Aorta (tissue), 5 donors: ENCODE measurements at places on chromosomes 6 and 20. TPM values are rescaled to one million over a fixed set of nuclear protein-coding genes. Genes with fewer than 3 reads are reported as not detected.

DNA sequence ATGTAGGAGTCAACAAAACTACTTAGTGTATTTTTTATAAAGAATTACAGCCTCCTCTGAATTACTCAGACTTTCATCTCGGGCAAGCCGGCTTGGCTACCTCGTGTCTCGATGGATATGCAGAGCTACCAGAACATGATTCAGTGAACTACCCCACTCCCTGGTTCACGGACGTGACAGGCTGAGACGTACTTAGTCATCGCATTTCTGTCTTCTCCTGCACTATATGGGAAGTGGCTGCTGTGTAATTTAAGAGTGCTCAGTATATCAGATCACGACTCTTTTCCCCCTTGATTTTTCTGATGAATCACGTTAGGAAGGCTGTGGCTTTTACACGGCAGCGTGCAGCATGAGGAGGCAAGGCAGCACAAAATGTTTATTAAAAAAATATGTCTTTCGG lies 302.7 kb upstream of the ZFP64 start:
- no peaks in the 10 kb centered on the region for H3K27me3 ChIP-seq
- DNase-seq: peak; percentile 46
- no peak overlapping the region for H3K27ac ChIP-seq
- H3K4me1 ChIP-seq: no peaks in the 10 kb centered on the region

- no peak for DNase-seq
- H3K36me3 ChIP-seq: peaks cover 6% of the 10 kb centered on the region
- H3K27ac ChIP-seq: no peak overlapping the region
- no peak overlapping the region for H3K4me3 ChIP-seq
Measured at GRCh38 chr20:57352305-57352704, 1.2 kb downstream of the RAE1 start.

GRCh38 chr6:112259337-112259675 lies 4.9 kb upstream of the LAMA4 start:
- H3K4me1 ChIP-seq: no peaks in the 10 kb centered on the region
- H3K27ac ChIP-seq: no peak overlapping the region
- H3K36me3 ChIP-seq: no peaks in the 10 kb centered on the region
- DNase-seq: no peak
- no peaks in the 10 kb centered on the region for H3K27me3 ChIP-seq

DNA sequence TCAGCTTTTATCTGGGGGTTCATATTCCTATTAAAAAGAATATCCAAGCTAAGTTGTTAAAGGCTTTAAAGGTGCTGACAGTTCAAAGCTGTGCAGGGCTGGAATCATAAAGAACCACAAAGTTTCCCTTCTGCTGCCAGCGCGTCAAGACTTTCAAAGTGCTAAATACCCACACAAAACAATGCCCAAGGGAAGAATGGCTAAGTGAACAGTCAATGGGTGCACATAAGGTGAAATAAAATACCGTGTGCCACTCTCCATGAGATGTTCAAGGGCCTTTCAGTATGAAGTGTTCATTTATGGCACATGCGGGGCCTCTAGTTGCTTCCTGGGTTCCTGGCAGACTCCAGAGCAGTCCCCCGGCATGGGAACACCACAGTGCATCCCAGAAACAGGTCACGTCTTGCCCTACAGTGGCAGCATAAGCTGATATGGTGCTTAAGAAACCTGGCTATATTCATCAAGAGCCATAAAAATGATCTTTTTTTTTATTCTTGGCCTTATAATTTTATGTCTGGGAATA lies 14.1 kb downstream of the TXNDC5 start:
- no peak overlapping the region for H3K4me3 ChIP-seq
- H3K36me3 ChIP-seq: peaks cover 10% of the 10 kb centered on the region
- peak; percentile 21 for DNase-seq
- H3K27ac ChIP-seq: no peak overlapping the region
- no peaks in the 10 kb centered on the region for H3K27me3 ChIP-seq
- no peaks in the 10 kb centered on the region for H3K4me1 ChIP-seq

The PROKR2 gene
- total RNA-seq: not detected

The SLC13A3 gene
- 3.7 TPM for total RNA-seq

- H3K27me3 ChIP-seq: no peaks in the 10 kb centered on the region
- peaks cover 3% of the 10 kb centered on the region for H3K4me1 ChIP-seq
- H3K4me3 ChIP-seq: no peak overlapping the region
- H3K27ac ChIP-seq: no peak overlapping the region
Measured at GRCh38 chr6:153047386-153047785, 44.9 kb upstream of the MTRF1L start.

- DNase-seq: no peak
- no peak overlapping the region for H3K4me3 ChIP-seq
- H3K36me3 ChIP-seq: no peaks in the 10 kb centered on the region
- no peaks in the 10 kb centered on the region for H3K27me3 ChIP-seq
- H3K27ac ChIP-seq: no peak overlapping the region
Measured at GRCh38 chr6:19377722-19378121, 459.4 kb upstream of the ID4 start.

GRCh38 chr6:153170511-153170910 lies 39.4 kb upstream of the RGS17 start:
- H3K4me3 ChIP-seq: no peak overlapping the region
- no peak overlapping the region for H3K27ac ChIP-seq
- no peaks in the 10 kb centered on the region for H3K4me1 ChIP-seq
- no peak for DNase-seq

- no peaks in the 10 kb centered on the region for H3K36me3 ChIP-seq
- H3K4me3 ChIP-seq: peak overlapping the region; percentile 98
- DNase-seq: no peak
- peaks cover 3% of the 10 kb centered on the region for H3K4me1 ChIP-seq
- H3K27me3 ChIP-seq: no peaks in the 10 kb centered on the region
Measured at GRCh38 chr6:56851541-56852259, 103.2 kb upstream of the BEND6 start.

- H3K27me3 ChIP-seq: no peaks in the 10 kb centered on the region
- H3K27ac ChIP-seq: no peak overlapping the region
- no peaks in the 10 kb centered on the region for H3K36me3 ChIP-seq
- no peak overlapping the region for H3K4me3 ChIP-seq
Measured at GRCh38 chr6:37774028-37774680, 45.4 kb upstream of the ZFAND3 start.

The ME1 gene
- total RNA-seq: 21.0 TPM

DNA sequence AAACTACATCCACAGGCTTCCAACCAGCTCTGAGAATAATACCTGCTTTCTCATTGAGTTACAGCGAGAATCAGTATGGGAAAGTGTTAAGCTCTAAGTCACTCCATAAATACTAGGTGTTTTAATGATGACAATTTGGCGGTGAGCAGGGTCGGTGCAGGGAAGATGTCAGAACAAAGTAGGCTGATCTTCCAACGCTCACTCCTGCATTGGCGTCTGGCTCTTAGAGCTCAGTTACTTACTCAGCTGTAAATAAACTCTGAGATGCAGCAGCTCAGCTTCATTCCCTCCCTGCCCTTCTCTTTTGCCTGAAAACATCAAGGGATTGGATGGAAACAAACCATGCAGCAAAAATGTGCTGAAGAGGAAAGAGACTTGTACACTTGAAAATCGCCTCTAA lies 102.5 kb upstream of the SPACA1 start:
- H3K4me1 ChIP-seq: peaks cover 13% of the 10 kb centered on the region
- DNase-seq: no peak
- no peaks in the 10 kb centered on the region for H3K27me3 ChIP-seq
- H3K27ac ChIP-seq: peak overlapping the region; percentile 79
- H3K4me3 ChIP-seq: no peak overlapping the region

GRCh38 chr20:711576-711975 lies 36.0 kb upstream of the SCRT2 start:
- H3K27me3 ChIP-seq: no peaks in the 10 kb centered on the region
- no peaks in the 10 kb centered on the region for H3K4me1 ChIP-seq
- no peaks in the 10 kb centered on the region for H3K36me3 ChIP-seq
- no peak overlapping the region for H3K27ac ChIP-seq
- no peak overlapping the region for H3K4me3 ChIP-seq

The FNDC11 gene
- not detected for total RNA-seq

DNA sequence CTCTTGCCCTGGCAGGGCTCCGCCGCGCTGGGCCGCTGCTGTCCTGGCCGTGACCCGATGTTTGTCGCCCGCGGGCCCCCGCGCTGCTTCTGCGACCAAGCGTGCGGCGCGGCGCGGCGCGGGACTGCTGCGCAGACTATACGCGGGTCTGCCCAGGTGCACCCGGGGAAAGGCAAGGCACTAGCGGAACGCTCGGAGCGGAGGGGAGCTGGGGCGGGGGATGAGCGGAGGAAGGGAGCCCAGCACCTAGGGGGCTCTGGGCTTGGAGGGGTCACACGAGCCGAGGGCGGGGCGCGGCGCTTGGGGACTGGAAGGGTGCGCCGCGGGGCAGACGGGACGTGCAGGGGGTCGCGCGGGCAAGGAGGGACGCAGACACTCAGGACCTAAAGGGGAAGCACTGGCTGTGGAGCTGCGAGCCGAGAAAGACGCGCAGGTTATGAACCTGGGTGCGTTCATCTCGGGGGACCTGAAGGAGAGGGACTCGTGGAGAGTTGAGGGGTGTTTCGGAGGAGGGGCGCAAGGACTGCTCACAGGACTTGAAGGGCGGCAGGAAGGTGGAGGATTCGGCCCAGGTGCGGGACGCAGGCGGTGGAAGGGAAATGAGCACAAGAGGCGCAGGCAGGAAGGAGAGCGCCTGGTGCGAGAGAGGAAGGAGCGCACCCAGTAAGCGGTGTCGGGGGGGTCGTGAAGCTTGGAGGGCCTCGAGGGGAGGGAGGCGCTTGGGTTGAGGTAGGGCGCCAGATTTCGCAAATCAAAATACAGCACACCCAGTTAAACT lies 40.8 kb upstream of the ZNFX1 start:
- H3K27me3 ChIP-seq: no peaks in the 10 kb centered on the region
- H3K27ac ChIP-seq: no peak overlapping the region
- H3K36me3 ChIP-seq: no peaks in the 10 kb centered on the region
- DNase-seq: peak; percentile 78
- H3K4me3 ChIP-seq: no peak overlapping the region
- no peaks in the 10 kb centered on the region for H3K4me1 ChIP-seq

DNA sequence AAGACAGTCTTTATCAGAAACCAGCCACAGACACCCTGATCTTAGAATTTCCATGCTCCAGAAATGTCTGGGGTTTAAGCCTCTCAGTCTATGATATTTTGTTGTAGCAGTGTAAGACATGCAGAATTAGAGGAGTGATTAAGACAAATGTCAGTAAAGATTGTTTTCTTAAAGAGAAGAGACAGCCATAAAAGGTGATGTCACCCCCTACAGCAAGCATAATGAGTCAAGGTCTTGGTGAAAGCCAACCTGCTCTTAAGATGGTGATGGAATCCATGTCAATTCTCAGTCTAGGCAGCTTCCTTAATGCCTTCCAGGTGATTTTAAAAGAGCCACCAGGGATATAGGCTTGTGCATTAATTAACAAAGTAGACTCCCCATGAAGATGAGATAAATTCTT lies 849.9 kb upstream of the EPHA7 start:
- no peak overlapping the region for H3K4me3 ChIP-seq
- H3K27me3 ChIP-seq: no peaks in the 10 kb centered on the region
- H3K36me3 ChIP-seq: no peaks in the 10 kb centered on the region
- H3K27ac ChIP-seq: no peak overlapping the region
- no peak for DNase-seq

The ARID1B gene
- 143 TPM for total RNA-seq

DNA sequence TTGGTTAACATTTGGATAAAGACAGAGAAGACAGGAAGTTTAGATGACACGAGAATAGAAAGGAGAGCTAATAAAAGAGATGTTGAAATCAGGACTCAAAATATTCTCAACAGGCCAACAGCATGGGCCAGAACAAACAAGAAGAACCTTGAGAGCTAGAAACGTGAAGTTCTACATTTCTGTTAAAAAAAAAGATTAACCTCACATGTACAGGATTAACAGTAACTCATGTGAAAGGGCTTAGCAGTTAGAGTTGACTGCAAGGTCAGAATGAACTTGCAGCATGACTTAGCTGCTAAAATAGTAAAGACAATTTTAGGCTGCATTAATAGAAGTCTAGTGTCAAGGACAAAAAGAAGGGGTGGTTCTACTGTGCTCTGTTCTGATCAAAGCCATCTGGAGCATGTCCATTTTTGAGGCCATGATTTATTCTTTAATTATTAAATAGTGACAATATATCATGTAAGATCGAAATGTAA lies 331.1 kb upstream of the HSF2 start:
- no peaks in the 10 kb centered on the region for H3K36me3 ChIP-seq
- H3K4me1 ChIP-seq: no peaks in the 10 kb centered on the region
- H3K4me3 ChIP-seq: no peak overlapping the region
- no peak for DNase-seq
- no peaks in the 10 kb centered on the region for H3K27me3 ChIP-seq

The GLP1R gene
- not detected for total RNA-seq

DNA sequence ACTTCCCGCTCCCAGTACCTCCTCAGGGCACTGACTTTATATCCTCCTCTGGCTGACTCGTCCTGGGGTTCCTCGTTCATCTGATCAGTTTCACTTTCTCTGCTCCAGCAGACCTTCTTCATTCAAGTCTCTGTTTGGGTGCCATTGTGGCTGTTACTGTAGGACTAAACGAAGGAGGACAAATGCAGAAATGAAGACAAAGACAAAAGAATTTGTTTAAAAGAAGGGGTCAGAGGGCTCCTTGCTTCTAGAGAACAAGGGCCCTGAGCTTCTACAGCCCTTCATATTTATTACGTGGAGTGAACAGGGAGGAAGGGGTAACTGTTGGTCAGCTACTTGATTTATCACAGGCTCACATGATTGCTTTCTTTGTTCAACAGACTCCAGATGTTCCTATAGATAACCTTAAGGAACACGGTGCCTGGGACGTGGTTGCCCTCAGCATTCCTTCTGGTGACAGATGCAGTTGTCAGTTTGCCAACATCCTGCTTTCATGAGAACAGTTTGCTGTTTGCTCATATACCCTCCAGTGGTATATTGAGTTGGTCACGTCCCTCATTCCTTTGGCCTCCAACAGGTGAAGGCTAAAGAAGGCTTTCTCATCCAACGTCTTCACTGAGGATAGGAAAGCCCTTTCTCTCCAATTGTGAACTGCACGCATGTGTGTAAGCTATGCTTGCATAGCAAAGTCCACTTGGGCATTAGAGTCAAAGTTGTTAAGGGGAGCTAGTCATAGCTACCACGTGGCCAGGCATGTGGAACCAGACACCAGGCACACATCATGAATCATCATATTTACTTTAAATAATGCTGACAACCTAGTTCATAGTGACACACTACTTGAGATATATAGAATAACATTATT lies 69.1 kb upstream of the BTN3A2 start:
- no peaks in the 10 kb centered on the region for H3K4me1 ChIP-seq
- H3K27me3 ChIP-seq: no peaks in the 10 kb centered on the region
- DNase-seq: no peak
- H3K36me3 ChIP-seq: no peaks in the 10 kb centered on the region
- H3K27ac ChIP-seq: no peak overlapping the region

The HEY2 gene
- total RNA-seq: 19.1 TPM

- peaks cover 3% of the 10 kb centered on the region for H3K36me3 ChIP-seq
- no peak overlapping the region for H3K4me3 ChIP-seq
- H3K27me3 ChIP-seq: no peaks in the 10 kb centered on the region
- no peak overlapping the region for H3K27ac ChIP-seq
- H3K4me1 ChIP-seq: peaks cover 2% of the 10 kb centered on the region
Measured at GRCh38 chr20:49818816-49819215, 6.2 kb downstream of the SLC9A8 start.

The TMEM244 gene
- total RNA-seq: not detected

The MEI4 gene
- not detected for total RNA-seq

GRCh38 chr6:135196739-135197510 lies 15.8 kb downstream of the MYB start:
- H3K4me3 ChIP-seq: no peak overlapping the region
- no peaks in the 10 kb centered on the region for H3K36me3 ChIP-seq
- H3K27ac ChIP-seq: no peak overlapping the region
- H3K27me3 ChIP-seq: no peaks in the 10 kb centered on the region
- no peak for DNase-seq

GRCh38 chr6:15421945-15422733 lies 176.3 kb downstream of the JARID2 start:
- no peaks in the 10 kb centered on the region for H3K36me3 ChIP-seq
- no peak for DNase-seq
- H3K27ac ChIP-seq: no peak overlapping the region
- no peak overlapping the region for H3K4me3 ChIP-seq
- H3K4me1 ChIP-seq: no peaks in the 10 kb centered on the region
- H3K27me3 ChIP-seq: no peaks in the 10 kb centered on the region

The RSPH4A gene
- total RNA-seq: 0.68 TPM
